Ovary (tissue), 10 donors: ENCODE measurements at places on chromosomes 4 and X. TPM values are rescaled to one million over a fixed set of nuclear protein-coding genes. Genes with fewer than 3 reads are reported as not detected.

DNA sequence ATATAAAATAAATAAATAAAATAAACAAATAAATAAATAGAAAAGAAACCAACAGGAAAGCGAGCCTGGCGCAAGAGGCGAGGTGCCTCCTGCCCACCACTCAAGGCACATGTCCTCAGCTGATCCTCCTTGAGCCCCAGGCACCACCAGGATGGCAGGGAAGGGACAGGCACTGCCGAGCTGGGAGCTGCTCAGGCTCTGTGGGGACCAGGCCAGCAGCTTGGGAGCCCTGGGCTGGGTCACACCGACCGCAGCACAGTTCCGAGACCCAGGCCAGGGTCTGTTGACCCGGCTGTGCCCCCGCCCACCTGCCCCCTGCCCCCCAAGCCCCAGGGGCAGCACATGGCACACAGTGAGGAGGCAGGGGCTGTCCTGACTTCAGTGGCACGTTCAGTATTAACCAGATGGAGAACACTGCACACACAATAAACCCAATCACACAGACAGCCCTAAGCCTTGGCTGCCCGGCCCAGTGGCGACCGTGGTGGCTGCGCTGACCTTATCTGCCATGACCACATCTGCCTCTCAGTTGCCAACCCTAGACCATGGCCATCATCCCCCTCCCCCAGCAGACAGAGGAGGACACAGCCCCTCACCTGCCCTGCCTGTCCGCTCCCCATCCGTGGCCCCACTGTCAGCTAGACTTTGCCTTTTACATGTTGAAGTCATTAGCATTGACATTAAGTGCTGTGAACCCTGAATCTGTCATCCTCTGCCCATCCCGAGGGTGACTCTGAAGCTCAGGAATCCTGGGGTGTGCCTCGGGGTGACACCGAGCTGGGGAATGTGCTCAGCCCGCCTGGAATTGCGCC is 2.9 kb upstream of the TREX2 start:
- no peak for DNase-seq

SYNPO2 gene
- total RNA-seq: 66.7 TPM

- no peak for DNase-seq
Observed at GRCh38 chrX:37871626-37872302, 24.4 kb upstream of the DYNLT3 start.

DNA sequence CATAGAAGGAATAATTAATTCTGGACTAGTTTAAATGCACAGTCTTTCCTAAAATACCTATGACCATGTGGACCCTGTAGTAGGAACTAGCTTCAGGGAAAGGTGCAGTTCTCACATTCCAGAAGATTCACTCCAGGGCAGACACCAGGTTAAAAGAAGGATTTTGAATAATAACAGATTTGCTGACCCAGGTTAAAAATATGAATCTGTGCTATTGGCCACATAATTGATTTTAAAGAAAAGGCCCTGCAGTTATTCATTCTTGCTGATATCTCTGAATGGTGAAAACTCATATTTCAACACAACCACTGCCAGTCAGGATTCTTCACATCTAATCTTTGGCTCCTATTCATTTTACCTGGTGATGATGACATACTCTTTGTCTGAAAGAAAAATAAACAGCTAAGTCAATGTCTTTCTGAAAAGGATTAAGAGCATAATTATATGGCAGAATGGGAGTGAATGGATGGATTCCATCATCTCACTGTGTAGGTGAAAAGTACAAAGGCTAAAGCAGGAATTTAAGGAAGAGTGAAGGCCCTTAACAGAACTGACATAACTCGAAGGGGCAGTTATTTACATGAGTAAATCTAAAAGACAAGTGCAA is 432.8 kb downstream of the PDGFC start:
- no peak for DNase-seq

- no peak for DNase-seq
Observed at GRCh38 chr4:21248331-21248730, 548.1 kb downstream of the PACRGL start.

DNA sequence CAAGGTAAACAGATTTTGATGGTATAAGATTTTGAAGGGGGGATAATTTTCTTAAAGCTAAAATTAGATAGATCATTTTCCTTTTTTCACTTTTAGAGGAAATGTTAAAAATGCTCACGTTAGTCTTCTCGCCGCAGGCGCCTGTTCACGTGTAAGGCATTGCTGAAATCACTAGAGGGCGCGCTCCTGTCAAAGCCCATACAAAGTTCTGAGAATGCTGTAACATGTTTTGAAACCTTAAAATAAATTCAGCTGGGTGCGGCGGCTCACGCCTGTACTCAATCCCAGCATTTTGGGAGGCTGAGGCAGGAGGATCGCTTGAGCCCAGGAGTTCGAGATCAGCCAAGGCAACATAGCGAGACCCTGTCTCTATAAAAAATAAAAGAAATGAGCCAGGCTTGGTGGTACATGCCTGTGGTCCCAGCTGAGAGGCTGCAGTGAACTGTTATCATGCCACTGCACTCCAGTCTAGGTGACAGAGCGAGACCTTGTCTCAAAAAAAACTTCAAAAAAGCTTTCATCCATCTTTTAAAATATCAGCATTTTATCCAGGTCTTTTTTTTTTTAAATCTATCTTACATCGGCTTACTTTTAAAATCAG is 138.0 kb downstream of the RBMX2 start:
- peak; percentile 40 for DNase-seq

GRCh38 chrX:142043196-142043595 is 139.5 kb downstream of the MAGEC1 start:
- DNase-seq: no peak

ZNF711 gene
- 5.6 TPM for total RNA-seq

GRCh38 chr4:170674176-170674575 is 584.4 kb upstream of the AADAT start:
- DNase-seq: no peak

DNA sequence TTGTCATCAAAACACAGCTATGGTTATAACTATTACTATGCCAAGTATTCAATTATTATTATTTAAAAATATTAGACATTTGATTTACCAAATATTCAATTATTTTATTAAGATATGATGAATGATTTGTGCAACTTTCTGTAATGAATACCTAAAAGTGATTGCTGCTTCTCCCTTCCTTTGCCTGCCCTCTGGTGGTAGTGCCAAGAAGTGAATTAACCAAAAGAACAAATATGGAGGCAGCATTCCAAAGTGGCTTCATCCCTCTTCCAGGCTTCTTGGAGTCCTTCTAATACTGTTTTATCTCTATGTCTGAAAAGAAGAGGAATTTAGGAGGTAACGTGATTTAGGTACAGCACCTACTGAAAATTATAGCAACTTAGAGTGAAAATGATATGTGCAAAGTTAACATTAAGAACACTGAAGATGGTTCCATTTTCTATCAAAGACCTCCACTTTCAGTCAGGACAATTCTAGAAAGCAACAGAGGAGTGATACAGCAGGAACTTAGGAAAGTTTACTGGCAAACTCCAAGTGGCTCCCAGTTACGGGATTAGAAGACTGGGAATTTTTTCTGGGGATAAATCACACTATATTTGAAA is 43.0 kb downstream of the ENPEP start:
- no peak for DNase-seq

DNA sequence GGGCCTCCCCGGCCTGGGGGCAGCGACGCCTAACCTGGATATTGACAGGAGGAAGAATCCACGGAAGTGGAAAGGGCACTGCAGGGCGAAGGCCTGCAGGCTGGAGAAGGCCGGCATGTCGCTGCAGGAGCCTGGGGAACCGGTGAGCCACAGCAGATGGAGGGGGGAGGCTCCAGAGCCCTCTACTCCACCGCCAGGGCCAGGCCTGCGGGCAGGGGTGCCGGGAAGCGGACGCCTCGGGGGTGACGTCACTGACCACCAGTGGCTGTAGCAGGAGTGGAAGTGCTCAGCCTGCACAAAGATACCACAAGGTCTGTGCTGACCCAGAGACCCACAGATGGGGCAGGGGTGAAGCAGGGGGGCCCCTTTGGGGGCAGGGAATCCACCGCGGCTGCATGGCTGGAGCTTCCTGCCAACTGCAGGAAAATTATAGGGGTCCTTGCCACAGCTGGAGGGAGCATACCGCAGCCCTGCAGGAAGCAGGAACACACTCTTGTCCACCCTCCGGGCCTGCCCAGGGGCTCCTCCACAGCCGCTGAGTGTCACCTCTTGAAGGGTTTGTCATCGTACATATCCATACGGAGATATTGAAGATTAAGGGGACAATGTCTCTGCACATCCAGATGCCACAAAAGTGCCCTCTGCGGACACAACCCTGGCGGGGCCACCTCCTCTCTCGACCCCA is 7.6 kb upstream of the HTRA3 start:
- no peak for DNase-seq

- DNase-seq: peak; percentile 18
Observed at GRCh38 chrX:153685751-153686696, 1.7 kb upstream of the SLC6A8 start.

- DNase-seq: no peak
Observed at GRCh38 chr4:73911746-73912145, 42.6 kb downstream of the CXCL1 start.

GRCh38 chr4:159855731-159856130 is 752.9 kb downstream of the RAPGEF2 start:
- no peak for DNase-seq

GRCh38 chr4:13516315-13516860 is 27.9 kb downstream of the NKX3-2 start:
- DNase-seq: no peak
